HS-27A (cell line): ENCODE measurements at places on chromosomes 3 and 15.

DNA sequence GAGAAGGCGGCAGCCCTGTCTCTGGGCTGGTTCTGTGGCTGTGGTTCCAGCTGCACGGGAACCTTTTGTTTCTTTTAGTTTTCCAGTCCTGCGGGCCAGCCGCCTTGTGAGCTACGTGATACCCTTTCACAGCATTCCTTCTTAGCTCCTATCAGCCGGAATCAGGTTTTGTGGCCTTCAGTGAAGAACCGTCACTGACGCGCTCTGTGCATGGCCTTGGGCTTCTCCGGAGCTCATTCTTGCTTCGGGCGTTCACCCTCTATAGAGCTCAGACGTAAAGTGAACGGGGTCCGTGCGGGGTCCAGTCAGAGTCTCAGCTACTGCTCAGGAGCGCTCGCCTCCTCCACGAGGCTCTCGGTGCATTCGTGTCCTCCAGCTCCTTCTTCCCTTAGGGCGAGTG, 166.7 kb downstream of the FAM43A start:
- no peak for DNase-seq

- DNase-seq = no peak
These were observed 75.0 kb downstream of the SEMA5B start for GRCh38 chr3:122952520-122952919.

GRCh38 chr3:47283591-47284364, 1.0 kb downstream of the KLHL18 start:
- DNase-seq = no peak

DNA sequence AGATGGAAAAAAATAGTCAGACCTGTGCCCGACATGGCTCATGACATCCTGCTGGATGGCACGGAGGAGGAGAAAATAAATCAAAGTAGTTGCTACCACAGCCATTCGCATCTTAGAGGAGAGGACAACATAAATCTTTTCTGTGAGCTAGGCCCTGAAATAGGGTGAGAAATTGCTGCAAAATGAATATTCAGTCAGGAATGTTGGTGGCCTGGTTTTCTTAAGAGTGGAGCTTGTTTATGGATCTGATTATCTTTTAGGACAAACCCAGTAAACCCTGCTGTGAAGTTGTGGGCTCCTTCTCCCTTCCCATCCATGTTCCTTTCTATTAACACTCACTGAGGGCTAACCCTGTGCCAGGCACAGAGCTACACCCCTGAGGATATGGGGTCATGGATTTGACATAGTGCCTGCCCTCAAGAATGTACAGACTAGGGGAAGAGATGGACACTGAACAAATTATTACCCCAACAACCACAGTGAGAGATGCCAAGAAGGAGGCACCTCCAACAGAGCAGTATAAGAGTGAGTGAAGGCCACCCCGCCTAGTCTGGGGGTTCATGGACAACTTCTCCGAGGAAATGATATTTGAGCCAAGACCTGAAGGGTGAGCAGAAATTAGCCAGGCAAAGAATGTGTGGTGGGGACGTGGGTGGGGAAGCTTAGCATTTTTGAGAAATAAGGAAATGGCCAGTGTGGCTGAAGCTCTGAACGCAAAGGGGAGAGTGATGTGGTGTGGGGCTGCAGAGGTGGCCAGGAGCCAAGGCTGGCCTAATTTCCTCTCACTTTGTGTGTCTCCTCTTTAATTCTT, 68.9 kb upstream of the ARL8B start:
- DNase-seq = peak; percentile 20

GRCh38 chr3:130850044-130850797, 43.7 kb upstream of the ATP2C1 start:
- DNase-seq = no peak
